ENCODE measurements at places on chromosomes 5 and 9.
A peak's percentile ranks its signal among the peaks of the same experiment; 100 is the strongest.

DNA sequence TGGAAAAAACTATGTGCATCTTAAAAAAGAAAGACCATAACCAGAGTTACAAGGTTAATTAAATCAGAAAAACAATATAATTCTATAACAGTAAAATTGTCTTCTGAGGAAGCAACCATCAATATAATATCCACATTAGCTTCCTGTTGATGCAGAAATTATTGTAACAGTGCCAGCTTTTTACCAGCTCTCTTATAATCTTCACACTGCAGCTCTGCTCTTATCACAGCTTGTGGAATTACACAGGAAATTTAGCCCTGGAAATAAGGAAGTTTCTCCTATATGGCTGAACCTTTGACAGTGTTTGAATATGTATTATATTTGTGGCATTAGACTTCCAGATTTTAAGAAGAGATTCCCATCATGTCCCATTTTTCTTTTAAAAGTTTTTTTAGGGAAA is 49.1 kb upstream of the TEK start:
- no peak for DNase-seq

DNA sequence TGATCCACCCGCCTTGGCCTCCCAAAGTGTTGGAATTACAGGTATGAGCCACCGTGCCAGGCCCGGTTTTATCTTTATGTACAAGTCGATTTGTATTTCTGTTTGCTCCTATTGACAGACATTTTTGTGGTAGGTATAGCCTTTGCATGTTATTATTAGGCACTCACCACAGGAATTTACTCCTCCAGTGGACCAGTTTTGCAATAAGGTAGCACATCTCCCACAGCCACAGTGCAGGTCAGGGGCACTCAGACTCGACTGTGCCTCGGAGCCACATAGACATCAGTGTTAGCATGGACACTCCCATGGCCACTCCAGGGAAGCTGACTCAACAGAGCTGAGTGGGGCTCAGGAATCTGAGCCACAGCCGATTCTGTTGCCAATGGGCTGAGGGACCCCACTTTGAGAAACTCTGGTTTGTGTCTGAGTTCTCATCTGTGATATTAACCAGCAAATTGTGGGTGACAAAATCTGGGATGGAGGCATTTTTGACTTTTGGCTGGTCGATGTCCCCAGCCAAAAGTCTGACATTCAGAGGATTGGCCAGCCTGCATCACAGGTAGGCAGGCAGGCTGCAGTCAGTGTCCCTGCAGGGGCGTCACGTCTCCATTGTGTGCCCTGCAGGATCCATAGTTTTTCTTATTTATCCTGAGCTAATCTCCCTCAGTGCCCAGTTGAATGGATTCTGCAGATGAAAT is 15.0 kb upstream of the SHB start:
- peak; percentile 31 for DNase-seq

DNA sequence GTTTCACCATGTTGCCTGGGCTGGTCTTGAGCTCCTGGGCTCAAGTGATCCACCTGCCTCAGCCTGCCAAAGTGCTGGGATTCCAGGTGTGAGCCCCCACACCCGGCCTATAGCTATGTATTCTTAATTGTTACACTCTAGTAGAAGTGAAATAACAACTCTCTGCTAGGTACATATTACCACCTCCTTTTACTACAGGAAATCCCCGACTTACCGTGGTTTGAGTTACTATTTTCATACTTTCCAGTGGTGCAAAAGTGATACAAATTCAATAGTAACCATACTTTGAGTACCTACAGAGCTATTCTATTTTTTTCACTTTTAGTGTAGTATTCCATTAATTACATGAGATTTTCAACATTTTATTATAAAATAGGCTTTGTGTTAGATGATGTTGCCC is 719 bp downstream of the ARL14EPL start:
- DNase-seq: no peak

DNA sequence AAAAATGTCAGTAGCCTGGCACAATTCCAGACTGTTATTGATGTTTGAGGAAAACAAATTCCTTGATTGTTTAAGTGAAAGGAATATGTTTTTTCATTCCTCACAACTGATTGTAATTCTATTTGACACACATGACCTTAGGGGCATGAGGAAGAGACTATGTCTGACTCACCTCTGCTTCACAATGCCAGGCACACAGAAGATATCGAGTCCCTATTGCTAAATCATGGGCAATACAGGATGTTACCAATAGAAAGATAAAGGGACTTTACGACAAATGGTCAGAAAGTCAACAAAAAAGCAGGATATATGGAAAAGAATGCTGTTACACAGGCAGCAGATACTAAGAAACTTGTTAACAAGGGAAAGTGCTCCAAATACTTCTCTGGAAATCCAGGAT is 1903.5 kb downstream of the EFNA5 start:
- DNase-seq: no peak

GRCh38 chr9:124079176-124079925 is 67.8 kb downstream of the LHX2 start:
- DNase-seq: peak; percentile 85

- DNase-seq: no peak
Observed at GRCh38 chr5:62312036-62312435, 6.0 kb downstream of the KIF2A start.

DNA sequence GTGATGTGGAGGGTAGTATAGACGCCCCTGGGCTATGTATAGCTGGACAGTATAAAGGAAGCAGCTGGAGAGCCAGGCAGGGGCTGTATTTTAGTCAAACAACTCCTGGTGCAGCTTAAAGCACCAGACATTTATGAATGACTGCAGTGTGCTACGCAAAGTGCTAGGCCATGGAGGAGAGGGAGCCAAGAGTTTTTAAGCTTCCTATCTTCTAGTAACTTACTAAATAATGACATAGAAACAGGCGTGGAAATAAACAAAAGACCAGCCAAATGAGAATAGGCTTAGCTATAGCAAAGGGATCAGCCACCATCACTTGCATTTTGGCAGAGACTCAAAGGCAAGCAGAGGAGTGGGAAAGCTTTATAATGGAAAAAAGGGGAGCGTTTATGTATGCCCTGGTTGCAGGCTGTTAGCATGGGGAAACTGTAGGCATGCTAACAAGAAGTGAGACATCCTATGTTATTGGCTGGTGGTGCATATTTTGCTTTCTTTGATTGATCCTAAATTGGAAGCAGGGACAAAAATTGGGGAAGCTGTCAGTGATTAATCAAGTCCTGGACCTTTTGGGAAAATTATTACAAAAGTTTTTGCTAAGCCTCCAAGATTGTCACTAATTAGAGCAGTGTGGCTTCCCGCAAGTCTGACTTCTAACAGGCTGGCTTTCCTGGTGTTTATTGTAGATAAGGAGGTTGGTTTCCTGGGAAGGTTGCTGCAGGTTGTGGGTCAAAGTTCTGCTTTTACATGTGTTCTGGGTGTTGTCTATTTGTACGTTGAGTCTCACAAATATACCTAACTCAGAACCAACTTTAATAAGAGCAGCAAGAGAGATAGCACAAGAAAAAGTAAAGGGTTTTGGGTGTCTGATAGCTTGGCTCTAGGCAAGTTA is 46.6 kb downstream of the RAB3C start:
- no peak for DNase-seq

DNA sequence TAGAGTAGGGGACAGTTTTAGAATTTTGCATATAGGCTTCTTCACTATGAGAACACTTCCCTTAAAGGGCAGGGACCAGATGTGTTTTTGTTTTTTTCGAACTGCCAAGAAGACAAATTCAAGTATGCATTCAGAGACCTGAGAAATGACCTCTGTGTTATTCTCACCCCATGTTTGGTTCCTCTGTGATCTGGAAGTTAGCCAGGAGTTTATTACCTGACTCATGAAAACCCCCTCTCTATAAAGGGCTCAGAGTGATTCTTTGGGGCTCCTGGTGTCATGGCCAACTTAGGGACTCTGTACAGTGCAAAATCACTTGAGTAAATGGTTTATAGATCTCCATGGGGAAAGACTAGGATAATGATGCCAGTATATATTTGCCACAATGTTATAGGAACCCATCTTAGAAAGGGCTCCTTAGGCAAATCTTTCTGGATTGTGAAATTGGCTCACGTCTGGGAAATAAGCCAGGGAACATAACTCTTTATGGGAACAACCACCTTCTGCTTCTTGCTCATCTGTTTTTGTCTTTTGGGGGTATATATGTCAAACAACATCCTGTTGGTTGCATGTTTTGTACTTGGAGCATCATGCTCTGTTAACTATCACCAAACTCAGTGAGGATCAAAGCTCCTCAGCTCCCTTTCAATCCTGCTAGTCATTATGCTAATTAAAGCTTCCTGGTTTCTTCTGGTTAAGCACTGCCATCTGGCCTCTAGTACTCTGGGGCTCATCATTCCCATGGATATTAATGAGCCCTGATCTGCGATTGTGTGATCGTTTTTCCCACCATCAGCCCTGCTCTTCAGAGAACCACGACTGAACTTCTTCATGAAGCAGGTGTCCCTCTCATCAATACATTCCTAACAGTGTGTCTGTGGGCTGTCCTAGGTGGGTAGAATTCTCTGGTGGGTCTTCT is 173.4 kb upstream of the CDH12 start:
- no peak for DNase-seq

DNA sequence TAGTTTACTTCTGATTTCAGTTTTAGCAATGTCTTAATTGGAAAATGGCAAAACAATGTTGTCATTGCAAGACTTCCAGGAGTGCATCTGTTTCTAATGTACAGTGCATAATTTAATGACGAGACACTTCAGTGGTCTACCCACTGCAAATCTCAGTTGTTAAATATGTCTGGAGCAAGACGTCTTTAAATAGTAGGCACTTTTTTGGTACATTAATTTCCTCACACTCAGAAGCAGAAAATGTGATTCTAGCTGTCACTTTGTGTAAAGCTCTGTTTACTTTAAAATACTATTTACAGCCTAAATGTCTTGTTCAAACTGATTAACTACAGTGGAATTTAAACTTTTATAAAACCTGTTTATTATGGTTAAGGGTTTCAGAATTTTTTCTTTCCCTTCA is 815.5 kb downstream of the TLE1 start:
- DNase-seq: peak; percentile 57

- peak; percentile 0 for DNase-seq
Observed at GRCh38 chr9:30519756-30520155, 1864.7 kb upstream of the ACO1 start.

- peak; percentile 64 for DNase-seq
Observed at GRCh38 chr5:8842971-8843551, 702.8 kb downstream of the SEMA5A start.

GRCh38 chr5:59615272-59615671 is 278.3 kb downstream of the PDE4D start:
- DNase-seq: peak; percentile 78

DNA sequence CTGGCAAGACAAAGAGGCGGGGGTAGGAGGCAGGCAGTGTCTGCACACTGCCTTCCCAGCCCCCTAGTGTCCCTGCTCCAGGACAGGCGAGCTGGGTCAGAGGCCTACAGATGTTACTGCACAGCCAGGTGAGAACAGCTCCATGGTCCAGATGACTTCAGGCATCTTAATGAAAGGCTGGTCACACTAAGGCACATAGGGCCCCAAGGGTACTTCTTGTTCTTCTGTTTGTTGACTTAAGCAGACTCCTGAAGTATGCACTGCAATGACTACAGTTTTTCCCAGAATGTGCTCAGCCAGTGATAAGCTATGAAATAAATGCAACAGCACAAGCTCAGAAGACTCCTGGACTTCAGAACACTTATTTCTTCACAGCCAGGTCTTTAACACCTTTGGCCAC is 27.4 kb downstream of the ATPSCKMT start:
- no peak for DNase-seq

DNA sequence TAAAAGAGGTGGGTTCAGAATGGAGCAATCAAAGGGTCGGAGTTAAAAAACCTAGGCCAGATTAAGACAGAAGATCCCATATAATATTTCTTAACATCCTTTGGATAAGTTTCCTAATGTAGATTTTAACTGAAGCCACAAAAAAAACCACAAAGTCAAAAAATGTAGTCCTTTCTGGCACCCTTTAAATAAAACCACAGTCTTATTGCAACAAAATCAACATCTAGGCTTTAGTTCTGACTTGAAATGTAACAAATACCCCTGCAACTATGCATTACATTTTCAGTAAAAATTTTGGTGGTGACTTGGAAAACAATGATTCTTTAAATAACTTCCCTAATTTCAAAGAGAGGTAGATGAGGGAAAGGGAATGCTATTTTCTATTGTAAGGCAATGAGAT is 109.2 kb downstream of the PSAT1 start:
- no peak for DNase-seq
